Stimulated activated CD8-positive, alpha-beta memory T cell treated with anti-CD3 and anti-CD28 coated beads, Interleukin-7, amount 100 ng/mL, for 24 hours (primary cell): ENCODE measurements at places on chromosomes 2 and 18.

GRCh38 chr2:127576433-127577207, 41.1 kb downstream of the MYO7B start:
- DNase-seq: no peak

GRCh38 chr2:57893347-57893746, 153.3 kb upstream of the VRK2 start:
- DNase-seq: no peak

DNA sequence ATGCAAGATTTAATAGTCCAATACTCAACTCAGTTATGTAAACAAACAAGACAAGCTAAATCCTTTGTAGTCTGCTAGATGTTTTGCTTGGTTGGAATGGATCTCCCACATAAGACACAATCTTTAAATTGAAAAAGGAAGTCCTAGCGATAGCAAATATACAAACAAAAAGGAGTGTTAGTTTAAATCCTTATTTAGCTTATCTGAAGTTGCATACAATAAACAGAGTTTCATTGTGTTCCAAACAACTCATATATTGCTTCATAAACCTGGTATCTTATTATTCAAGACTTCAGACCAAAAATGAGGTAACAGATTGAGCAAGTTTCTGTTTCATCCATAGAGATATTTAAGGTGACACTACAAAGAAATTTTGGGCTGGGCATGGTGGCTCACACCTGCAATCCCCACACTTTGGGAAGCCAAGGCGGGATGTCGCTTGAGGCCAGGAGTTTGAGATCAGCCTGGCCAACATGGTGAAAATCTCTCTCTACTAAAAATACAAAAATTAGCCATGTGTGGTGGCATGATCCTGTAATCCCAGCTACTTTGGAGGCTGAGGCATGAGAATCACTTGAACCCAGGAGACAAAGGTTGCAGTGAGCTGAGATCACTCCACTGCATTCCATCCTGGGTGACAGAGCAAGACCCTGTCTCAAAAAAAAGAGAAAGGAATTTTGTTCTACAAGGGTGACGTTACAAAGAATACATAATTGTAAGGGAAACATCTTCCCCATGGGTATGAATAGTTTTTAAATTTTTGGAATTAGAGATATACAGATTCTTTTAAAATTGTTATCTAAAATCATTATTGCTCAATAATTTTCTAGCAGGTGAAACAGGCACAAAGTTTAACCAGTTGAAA, 150.5 kb upstream of the L3MBTL4 start:
- DNase-seq: no peak

- no peak for DNase-seq
Measured at GRCh38 chr2:1231466-1232063, 181.7 kb upstream of the TPO start.

GRCh38 chr2:64586883-64587481, 62.9 kb downstream of the AFTPH start:
- no peak for DNase-seq

DNA sequence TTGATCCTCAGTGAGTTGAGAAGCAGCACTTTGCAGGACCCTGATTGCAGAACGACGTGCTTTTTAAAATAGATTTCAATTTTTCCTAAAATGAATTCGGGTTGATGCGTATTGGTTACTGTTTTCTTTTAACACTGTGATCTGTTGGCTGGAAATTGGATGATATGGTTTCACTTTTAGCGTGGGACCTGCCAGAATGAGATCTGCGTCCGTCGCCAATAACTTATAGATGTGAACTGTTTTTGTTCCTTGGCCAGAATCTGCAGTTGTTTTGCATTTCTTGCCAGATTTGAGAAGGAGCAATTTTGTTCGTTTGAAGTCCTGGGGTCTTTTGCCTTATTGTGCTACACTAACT, 703 bp downstream of the UGGT1 start:
- no peak for DNase-seq

GRCh38 chr2:145303536-145303935, 783.6 kb upstream of the ZEB2 start:
- no peak for DNase-seq

- DNase-seq: no peak
Measured at GRCh38 chr2:238143239-238143951, 4.9 kb downstream of the KLHL30 start.

- DNase-seq: no peak
Measured at GRCh38 chr2:200618590-200619021, 32.8 kb downstream of the AOX1 start.
